ENCODE measurements at places on chromosomes 16 and 17. TPM values are rescaled to one million over a fixed set of nuclear protein-coding genes. Genes with fewer than 3 reads are reported as not detected.

- no peak overlapping the region for H3K4me3 ChIP-seq
- peaks cover 21% of the 10 kb centered on the region for H3K4me1 ChIP-seq
- no peak overlapping the region for H3K27ac ChIP-seq
Observed at GRCh38 chr16:47493381-47494337, 32.5 kb downstream of the PHKB start.

- H3K27me3 ChIP-seq = no peaks in the 10 kb centered on the region
- DNase-seq = no peak
- H3K36me3 ChIP-seq = no peaks in the 10 kb centered on the region
- H3K27ac ChIP-seq = peak overlapping the region; percentile 48
- no peak overlapping the region for H3K4me3 ChIP-seq
Observed at GRCh38 chr16:9817586-9817985, 364.6 kb downstream of the GRIN2A start.

GRCh38 chr17:69744512-69745070, 330.1 kb downstream of the MAP2K6 start:
- no peaks in the 10 kb centered on the region for H3K36me3 ChIP-seq
- H3K27ac ChIP-seq = no peak overlapping the region
- H3K27me3 ChIP-seq = no peaks in the 10 kb centered on the region
- no peak for DNase-seq
- no peak overlapping the region for H3K4me3 ChIP-seq
- H3K4me1 ChIP-seq = no peaks in the 10 kb centered on the region

DNA sequence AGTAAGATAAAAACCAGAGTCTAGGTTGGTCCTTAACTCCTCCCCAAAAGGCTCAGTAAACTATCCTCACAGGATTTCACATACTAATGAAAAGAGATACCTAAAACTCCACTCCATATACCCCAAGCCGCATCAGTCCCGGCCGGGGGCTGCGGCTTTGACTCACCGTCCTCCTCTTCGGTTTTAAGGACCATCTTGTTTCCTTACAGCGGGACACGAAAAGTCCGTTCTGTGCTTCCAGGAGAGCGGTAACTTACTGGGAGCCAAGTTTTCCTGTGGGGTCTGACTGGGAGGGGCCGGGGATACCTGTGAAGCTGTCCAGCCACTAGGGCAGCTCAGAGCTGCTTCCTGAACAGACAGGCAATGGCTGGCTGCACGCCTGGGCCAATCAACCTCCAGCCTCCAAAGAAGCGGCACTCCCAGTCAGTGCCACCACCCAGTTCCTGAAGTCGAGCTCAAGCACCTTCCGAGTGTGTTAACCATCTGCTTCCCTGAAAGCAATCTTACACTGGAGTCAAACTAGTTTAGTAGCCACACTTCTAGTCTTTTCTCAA, 45.5 kb downstream of the CYTH1 start:
- peaks cover 29% of the 10 kb centered on the region for H3K4me1 ChIP-seq
- peak; percentile 32 for DNase-seq
- no peaks in the 10 kb centered on the region for H3K27me3 ChIP-seq
- peak overlapping the region; percentile 80 for H3K27ac ChIP-seq

The CCDC102A gene
- total RNA-seq = 7.1 TPM

GRCh38 chr16:19704321-19705145, 13.5 kb downstream of the KNOP1 start:
- no peak overlapping the region for H3K4me3 ChIP-seq
- no peak for DNase-seq
- no peaks in the 10 kb centered on the region for H3K27me3 ChIP-seq
- H3K4me1 ChIP-seq = peaks cover 20% of the 10 kb centered on the region

- H3K36me3 ChIP-seq = peaks cover 28% of the 10 kb centered on the region
- H3K27ac ChIP-seq = peak within 1 kb of the TSS; percentile 99
- DNase-seq = peak; percentile 93
- no peaks in the 10 kb centered on the region for H3K27me3 ChIP-seq
- H3K4me1 ChIP-seq = peaks cover 40% of the 10 kb centered on the region
Observed at GRCh38 chr17:44066204-44066930, at the start of gene LSM12. LSM12 (minus strand) TSS chr17:44066671; CDS start chr17:44066587, 84 bp downstream.

- DNase-seq = no peak
- no peaks in the 10 kb centered on the region for H3K27me3 ChIP-seq
- peaks cover 45% of the 10 kb centered on the region for H3K4me1 ChIP-seq
- no peaks in the 10 kb centered on the region for H3K36me3 ChIP-seq
- peak overlapping the region; percentile 75 for H3K27ac ChIP-seq
Observed at GRCh38 chr16:72372087-72373045, 200.4 kb upstream of the PMFBP1 start.

Measured in WTC11 (cell line).